ENCODE measurements at places on chromosomes 4 and X.

DNA sequence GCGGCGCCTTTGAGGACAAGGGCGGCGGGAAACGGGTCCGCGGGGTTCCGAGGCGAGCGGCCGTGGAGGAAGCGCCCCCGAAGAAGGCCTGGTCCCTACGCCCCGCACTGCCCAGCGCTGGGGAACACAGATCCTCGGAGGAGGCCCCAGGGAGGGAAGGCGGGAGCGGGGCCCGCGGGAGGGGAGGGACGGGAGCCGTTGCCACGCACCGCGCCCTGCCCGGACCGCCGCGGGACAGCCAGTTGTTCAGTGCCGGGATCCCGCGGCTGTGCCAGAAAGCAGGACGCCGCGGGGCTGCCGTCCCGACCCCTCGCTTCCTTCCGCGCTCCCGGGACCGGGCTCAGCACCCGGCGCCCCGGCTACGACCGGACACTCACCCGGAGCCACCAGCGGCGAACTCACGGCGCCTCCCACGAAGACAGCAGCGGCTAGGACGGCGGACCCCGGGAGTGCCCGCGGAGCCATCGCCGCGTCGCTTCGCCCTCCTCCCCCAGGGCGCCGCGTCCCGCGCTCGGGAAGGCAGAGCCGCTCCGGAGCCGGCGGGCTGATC lies 278 bp downstream of the RELL1 start:
- DNase-seq, result no peak

GRCh38 chrX:148495176-148495575 lies 5.2 kb upstream of the AFF2 start:
- DNase-seq, result no peak

DNA sequence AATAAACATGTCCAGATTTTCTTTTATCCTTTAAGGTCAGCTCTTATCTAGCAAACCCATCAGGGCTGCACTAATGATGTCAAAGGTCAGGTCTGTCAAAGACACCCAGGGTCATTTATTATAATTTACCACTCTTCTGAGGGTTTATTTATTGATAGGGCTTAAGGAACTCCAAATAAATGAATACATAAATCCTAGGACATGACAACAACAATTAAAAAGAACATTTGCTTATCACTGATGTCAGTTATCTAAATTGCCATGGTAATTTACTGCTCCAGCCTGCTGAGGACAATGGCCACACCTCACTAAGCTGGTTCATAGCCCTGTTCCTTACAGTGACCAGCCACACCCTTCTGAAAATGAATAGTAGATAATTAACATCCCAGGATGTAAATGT lies 317.1 kb downstream of the UNC5C start:
- no peak for DNase-seq

- DNase-seq, result no peak
Measured at GRCh38 chrX:84796321-84796720, 207.4 kb upstream of the APOOL start.

DNA sequence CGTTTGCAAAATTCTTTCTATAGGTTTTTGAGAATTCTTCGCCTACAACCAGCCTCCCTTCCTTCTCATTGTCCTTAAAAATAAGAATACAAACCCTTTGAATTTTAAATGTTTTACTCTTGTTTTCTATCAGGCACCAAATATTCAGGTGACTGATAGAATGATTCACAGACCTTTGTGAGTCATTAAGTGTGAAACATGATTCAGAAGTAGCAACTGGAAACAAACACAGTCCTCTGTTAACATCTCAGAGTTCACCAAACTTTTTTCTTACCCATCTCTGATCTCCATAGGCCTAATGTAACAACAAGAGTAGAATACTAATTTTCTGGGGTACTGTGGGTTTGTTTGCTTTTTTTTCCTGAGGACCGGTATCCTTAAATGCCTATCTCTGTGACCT lies 63.4 kb upstream of the MAB21L2 start:
- DNase-seq, result no peak

DNA sequence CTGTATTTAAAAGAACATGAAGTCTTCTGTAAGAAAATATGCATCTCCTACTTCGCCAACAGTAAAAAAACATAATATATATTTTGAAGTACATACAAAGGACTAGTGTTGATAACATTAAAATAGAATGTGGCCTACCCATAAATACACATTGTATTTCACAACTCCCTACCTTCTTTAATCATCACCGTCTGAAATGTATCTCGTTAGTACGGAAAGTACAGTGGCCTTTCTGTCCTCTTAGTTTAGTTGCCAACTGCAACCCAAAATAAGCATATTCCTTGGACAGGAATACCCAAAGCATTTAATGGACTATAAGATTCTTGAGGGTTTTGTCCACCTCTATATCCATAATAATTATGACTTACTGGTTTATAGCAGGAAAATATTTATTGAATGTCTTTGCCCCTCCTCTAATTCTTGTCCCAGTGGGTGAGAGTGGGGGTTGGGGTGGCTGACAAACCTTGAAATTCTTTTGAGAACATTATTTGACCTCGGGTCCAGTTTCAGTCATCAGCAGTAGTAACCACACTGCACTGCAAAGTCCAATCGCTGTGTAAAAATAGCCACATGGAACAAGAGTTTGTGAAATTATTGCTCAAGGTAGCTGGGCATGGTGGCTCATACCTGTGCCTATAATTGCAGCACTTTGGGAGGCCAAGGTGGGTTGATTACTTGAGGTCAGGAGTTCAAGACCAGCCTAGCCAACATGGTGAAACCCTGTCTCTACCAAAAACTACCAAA lies 474.5 kb downstream of the KLHL13 start:
- DNase-seq, result no peak

DNA sequence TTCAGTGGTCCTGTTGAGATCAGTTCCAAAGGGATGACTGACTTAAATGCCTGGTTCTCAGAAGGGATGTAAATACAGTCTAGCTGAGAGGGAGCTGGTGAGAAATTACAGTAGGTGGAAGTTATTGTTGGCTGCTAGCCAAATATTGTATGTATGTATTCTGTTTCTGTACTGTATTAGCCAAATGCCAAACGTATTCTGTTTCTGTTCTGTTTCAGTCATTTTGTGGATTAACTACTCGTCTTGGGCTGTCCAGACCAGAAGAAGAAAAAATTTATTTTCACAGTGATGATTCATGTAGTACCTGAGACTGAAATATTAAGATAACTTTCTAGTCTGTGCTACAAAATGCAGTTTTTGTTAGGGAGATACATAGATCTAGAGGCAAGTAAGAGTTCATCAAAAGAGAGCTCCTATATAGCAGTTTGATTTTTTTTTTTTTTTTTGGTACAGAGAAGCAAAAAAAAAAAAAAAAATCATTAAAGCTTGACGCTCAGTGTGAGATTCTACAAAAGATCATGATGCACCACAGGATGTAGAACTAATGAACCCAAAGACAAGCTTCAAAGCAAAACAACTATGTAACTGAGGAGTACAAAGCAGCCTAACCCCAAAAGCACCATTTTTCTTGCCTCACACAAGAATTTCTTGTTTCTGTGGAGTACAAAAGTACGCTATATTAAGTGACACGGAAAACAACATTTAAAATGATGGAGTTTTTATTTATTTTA lies 54.8 kb downstream of the CASP6 start:
- peak; percentile 21 for DNase-seq

- DNase-seq, result no peak
Measured at GRCh38 chr4:19494961-19495360, 756.7 kb upstream of the SLIT2 start.

DNA sequence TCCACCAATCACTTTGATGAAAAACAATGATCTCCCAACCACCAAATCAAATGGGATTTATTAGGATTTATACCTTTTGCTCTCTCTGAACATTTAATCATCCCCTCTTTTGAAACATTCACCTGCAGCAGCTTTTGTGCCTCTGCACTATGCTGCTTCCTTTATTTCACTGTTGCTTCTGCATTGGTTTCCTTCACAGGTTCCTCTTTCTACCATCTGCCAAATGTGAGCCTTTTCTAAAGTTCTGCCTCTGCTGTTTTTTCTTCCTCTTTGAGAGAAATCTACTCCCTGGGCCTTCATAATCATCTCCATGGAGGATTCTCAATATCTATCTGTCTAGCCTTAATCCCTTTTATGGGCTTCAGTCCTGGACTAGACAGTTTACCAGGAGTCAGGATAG lies 24.7 kb downstream of the CUL4B start:
- no peak for DNase-seq

- no peak for DNase-seq
Measured at GRCh38 chrX:16882169-16882568, 12.0 kb upstream of the RBBP7 start.

- DNase-seq, result no peak
Measured at GRCh38 chr4:108601532-108601931, 18.8 kb upstream of the RPL34 start.

GRCh38 chrX:130162094-130162735 lies 3.4 kb downstream of the AIFM1 start:
- DNase-seq, result no peak

- no peak for DNase-seq
Measured at GRCh38 chrX:111282139-111282538, 11.9 kb upstream of the CAPN6 start.

- no peak for DNase-seq
Measured at GRCh38 chr4:66575008-66575696, 904.9 kb upstream of the EPHA5 start.

DNA sequence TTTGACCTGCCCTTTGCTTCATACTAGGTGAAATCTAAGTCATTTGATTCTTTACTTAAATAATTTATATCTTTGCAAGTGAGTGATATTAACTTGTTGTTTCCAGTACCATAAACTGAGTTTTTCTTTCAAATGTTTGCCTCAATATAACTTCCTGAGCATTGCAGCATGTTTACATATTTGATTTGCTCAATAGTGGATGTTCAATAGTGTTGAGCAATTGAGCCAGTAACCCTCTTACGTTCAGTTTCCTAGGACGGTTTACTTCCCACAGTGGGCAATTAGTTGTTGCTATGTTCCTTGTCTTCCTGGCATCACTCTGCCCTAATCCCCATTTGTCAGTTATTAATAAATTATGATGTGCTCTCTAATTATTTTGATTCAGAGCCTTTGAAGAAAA lies 278.5 kb downstream of the EPHA5 start:
- DNase-seq, result no peak

DNA sequence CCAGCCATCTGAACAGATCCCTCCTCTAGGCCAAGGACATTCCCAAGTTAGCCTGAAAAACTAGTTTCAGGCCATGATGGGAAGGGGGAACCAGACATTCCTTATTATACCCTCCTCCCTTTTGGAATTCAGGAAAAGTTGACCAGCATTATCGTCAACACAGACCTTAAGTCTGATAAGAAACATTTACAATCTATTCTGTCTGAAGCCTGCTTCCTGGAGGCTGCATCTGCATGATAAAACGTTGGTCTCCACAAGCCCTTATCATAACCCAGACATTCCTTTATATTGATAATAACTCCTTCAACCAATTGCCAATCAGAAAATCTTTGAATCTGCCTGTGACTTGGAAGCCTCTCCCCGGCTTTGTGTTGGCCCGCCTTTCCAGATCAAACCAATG lies 44.3 kb downstream of the EFHC2 start:
- no peak for DNase-seq

- no peak for DNase-seq
Measured at GRCh38 chr4:176758731-176759130, 34.0 kb downstream of the VEGFC start.

DNA sequence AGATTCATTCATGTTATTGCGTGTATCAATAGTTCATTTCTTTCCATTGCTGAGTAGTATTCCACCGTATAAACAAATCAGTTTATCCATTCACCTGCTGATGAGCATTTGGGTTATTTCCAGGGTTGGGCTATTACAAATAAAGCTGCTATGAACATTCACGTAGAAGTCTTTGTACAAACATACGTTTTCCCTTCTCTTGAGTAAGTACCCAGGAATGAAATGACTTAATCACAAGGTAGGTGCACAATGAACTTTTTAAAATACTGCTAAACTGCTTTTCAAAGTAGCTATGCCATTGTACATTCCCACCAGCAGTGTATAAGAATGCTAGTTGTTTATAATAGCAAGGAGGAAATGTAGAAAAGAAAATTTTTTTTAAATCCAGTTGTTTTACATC lies 35.9 kb downstream of the SYTL4 start:
- DNase-seq, result no peak

- no peak for DNase-seq
Measured at GRCh38 chr4:123802082-123802645, 405.6 kb downstream of the SPRY1 start.

DNA sequence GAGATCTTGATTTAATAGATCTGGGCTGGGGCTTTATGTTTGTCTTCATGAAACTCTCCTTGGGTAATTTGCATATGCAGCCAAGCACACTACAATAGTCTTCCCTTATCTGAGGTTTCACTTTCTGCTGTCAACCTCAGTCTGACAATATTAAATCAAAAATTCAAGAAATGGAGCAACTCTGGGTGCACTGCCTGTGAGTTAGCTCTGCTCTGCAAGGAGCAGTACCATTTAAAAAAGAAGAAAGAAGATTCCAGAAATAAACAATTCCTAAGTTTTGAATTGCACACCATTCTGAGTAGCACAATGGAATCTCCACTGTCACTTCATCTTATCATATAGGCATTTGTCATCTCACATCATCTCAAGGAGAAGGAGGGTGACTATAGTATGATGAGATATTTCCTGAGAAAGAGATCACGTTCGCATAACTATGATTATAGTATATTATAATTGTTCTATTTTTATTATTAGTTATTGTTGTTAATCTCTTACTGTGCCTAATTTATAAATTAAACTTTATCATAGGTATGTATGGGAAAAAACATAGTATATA lies 9.4 kb downstream of the FNIP2 start:
- peak; percentile 60 for DNase-seq

DNA sequence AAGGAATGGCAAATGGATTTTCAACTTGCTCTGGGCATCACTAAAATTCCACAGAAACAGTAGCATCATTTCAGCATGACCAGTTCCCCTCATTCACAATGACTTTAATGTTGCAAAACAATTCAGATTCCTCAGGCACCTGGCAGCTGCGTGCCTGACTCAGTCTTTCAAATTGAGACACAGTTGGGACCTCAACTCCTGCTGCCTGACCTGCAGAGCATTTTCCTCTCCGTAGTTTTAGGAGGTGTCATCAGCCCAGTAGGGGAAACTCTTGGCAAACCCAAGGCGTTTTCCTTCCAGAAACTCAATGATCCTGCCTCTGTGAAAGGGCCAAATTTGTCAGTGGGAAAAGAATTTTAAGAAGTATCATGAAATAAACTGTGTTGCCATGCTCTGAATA lies 388.9 kb downstream of the SPRY1 start:
- DNase-seq, result no peak

DNA sequence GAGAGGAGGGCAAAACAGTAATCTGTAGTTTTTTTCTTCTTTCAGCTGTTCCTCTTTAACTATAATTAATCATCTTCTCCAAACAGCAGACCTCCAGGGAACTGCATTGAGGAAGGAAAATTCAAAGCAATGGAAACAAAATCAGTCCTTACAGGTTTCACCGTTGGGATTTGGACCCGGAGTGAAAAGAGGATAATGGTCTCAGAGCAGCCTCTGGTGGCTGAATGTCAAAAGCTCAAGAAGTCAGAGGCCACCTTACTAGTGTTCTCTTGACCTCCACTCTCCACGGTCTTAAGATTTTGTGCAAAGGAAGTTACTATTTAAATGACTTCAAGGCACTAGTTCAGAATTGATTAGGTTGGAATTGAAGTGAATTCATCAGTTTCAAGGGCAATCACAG lies 16.0 kb upstream of the MID1 start:
- DNase-seq, result no peak

- DNase-seq, result peak; percentile 35
Measured at GRCh38 chrX:20224814-20225487, 41.8 kb downstream of the RPS6KA3 start.

- DNase-seq, result peak; percentile 4
Measured at GRCh38 chrX:46381630-46382029, 163.6 kb downstream of the ZNF674 start.

- DNase-seq, result no peak
Measured at GRCh38 chrX:49754233-49754857, 58.6 kb upstream of the PAGE1 start.
